Natural killer cell (primary cell): ENCODE measurements at places on chromosomes 4 and X.

DNA sequence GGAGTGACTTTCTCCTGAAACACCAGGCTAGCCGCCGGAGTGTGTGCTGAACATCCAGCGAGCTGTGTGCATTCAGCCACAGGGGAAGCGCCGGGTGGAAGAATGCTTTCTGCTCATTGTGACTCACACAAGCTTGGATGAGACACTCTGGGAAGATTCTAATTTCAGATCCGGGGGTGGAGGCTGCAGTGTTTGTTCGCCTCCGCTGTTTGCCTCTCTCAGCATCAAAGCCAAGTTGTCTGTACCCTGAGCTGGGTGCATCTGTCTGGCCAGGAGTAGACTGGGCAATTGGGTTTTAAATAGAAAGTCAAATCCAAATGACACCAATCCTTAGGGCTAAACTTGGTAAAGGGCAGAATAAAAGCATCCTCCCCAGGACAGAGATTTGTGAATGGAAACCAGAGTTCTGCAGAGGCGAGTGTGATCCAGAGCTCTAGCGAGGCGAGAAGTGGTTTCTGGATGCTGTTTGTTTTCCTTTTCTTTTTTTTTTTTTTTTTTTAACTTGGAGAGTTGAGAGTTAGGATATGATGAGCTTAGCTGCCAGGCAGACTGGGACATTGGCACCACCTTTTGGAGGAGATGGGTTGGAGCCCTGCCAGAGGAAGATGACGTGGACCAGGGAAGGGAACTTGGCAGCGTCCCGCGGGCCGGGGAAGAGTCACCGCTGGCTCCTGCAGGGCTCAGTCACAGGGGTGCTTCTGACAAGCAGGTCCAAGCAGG lies 196.0 kb upstream of the PSAPL1 start:
- no peak for DNase-seq

DNA sequence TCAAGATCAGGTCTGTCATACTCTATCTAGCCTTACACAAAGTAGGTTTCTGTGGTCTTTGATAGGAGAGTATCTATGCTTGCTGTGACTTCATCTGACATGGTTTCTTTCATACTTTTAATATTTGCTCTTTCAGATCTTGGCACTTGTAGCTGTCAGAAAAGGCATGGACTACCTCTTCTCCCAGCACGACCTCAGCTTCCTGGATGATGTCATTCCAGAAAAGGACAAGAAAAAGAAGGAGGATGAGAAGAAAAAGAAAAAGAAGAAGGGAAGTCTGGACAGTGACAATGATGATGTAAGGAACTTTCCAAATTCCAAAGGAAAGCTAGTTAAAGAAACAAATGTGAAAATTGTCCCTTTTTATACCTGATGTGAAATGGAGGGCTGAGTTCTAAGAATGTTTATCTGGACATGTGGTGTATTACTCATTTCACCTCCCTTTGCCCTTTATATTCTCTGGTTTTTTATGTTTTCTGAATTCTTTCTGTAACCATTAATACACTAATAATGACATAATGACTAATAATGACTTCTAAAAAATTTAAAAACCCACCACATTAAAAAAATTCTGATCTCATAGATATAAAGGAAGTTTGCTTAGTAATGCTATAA lies 221.2 kb downstream of the SLC4A4 start:
- DNase-seq: no peak

GRCh38 chrX:121014826-121015225 lies 29.3 kb upstream of the CT47A1 start:
- DNase-seq: no peak

- no peak for DNase-seq
Measured at GRCh38 chr4:149168645-149169044, 647.0 kb downstream of the IQCM start.

DNA sequence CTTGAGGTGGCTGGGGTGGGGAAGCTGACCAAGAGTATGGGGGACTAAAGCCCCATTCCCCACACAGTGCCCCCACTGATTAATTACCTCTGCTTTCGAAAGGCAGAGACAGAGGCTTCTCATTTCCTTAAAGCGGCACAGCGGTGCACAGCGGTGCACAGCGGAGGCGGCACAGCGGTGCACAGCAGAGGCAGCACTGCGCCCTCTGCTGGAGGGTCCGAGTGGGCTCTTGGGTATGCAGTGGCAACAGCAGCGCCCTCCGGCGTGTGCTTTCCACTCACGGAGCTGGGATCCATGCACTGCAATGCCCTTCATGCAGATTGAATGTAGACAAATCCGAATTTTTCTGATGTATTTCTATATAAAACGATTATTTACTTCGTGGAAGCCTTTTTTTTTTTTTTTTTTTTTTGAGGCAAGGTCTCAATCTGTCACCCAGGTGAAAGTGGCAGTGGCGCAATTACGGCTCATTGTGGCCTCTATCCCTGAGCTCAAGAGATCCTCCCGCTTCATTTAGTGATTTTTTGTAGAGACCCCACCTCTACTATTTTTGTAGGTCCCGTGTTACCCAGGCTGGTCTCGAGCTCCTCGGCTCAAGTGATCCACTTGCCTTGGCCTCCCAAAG lies 19.7 kb upstream of the PRPS2 start:
- peak; percentile 36 for DNase-seq

DNA sequence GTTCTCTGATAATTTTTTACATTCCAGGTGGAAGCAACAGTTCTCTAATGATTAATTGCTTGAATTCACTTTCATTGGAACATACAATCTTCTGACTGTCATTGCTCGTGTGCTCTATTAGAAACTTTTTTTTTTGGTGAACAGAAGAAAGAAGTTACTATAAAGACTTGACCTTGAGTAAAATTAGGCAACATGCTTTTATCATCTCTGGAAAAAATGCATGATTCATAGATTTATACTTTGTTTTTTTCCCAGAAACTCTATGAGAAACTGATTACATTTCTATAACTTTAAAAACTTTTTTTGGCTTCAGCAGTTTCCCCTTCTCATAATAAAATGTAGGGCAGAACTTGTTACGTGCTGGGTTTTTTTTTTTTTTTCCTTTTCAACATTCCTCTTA lies 167.6 kb downstream of the ARHGAP10 start:
- no peak for DNase-seq

GRCh38 chr4:151250706-151251105 lies 26.3 kb upstream of the PRSS48 start:
- DNase-seq: no peak

GRCh38 chrX:31480696-31481095 lies 408.9 kb upstream of the FTHL17 start:
- no peak for DNase-seq

DNA sequence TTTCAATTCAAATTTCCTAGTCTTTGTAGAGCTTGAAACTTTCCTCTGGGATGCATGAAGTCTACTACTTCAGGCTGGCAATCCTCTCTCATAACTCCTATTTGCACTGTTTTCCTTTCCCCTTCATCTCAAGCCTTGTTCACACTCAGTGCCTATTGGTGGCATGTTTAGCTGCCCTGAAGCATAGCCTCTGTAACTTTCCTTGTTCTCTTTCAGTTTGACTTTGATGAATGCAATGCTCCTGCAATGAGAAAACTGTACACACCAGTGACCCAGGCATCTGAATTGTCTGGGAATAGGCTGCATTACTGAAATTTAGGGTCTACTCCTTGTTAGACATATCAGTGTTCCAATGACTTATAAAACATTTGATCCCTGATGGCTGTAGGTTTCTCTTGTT lies 81.7 kb downstream of the ANK2 start:
- no peak for DNase-seq

GRCh38 chr4:102683881-102684609 lies 76.7 kb downstream of the MANBA start:
- DNase-seq: no peak

DNA sequence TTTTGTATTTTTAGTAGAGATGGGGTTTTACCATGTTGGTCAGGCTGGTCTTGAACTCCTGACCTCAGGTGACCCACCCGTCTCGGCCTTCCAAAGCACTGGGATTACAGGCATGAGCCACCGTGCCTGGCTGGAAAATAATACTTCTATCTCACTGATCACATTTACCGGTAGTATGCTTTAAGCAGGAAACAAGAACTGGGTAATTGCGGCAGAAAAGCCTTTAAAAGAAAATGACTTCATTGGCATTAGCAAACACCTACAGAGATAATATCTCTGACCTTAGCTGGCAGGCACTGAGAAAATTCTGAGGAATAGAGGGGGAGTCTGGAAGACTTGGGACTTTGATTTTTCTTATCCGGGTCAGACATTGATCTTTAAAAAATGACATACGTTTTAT lies 78.5 kb downstream of the SHROOM3 start:
- DNase-seq: no peak

DNA sequence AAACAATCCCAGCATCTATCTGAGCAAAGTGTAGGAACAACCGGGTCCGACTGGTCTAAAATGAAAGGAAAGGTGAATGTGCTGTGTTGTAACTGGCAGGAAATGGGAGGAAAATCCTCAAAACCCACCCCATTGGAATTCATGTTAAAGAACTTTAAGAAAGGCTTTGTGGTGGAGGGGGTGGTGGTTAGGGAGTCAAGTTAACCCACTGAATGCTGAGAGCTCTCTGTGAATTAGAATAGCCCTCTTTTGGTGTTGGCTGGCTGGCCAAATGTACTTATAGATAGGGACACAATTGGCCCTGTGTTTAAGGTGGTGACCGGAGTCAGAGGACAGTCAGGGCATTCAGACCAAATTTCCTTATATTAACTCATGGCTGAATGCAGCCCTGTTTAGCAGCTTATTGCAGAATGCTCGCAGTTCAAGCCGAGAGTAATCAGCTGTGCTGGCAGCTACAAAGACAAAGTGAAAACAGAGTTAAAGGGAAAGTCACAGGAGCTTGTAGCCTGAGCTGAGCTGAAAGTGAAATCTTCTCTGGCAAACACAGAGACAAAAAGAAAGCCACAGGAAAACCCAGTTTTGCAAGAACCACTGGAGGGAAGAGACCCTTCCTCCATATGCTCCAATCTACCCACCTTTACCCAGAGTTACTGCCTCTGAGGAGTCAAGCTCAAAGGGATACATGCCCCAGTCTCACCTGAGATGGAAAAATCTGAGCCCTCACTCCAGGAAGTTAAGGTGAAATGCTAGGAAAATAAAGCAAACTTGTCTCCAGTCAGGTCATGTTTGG lies 38.5 kb upstream of the UGT2B7 start:
- no peak for DNase-seq

GRCh38 chr4:68572653-68573170 lies 3.4 kb downstream of the UGT2B17 start:
- no peak for DNase-seq

GRCh38 chr4:97016186-97016907 lies 1126.9 kb downstream of the STPG2 start:
- no peak for DNase-seq

DNA sequence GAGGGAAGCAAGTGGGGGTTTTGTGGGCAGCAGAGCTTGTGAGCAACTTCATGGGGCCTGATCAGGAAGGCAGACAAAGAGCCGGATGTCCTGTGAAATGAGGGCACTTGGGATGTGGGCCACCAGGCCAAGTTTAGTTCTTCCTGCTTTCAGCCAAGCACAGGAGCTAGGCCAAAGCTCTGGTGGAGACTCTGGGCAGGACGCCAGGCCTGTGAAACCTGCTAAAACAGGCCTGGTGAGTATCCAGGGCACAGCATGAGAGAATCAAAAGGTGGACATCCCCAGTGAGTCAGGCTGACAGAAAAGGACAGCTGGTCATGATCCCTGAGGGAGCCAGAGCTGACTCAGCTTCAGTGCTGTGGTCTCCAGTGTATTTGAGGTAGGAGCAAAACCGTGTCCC lies 95.7 kb downstream of the NPNT start:
- no peak for DNase-seq

- no peak for DNase-seq
Measured at GRCh38 chrX:54495814-54496516, at the start of gene FGD1. TSS of gene FGD1 (minus strand) at chrX:54496234. CDS start at chrX:54495432, 802 bp downstream.

DNA sequence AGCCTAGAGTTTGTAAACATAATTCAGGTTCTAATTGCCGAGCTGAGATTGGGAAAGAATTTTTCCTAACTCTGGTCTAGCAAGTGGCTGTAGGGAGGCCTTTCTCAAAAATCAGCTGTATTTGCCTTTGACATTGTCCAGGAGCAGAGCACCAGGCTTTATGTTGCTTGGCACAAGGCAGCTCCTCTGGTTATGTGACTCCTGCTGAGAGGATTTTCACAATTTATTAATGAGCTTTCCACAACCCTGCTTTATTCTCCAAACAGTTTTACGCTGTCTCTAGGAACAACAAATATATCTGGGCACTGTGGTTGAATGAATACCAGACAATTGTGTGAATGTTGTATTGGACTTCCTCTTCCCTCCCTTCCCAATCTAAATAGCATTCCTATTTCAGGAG lies 14.9 kb downstream of the LSM6 start:
- no peak for DNase-seq

DNA sequence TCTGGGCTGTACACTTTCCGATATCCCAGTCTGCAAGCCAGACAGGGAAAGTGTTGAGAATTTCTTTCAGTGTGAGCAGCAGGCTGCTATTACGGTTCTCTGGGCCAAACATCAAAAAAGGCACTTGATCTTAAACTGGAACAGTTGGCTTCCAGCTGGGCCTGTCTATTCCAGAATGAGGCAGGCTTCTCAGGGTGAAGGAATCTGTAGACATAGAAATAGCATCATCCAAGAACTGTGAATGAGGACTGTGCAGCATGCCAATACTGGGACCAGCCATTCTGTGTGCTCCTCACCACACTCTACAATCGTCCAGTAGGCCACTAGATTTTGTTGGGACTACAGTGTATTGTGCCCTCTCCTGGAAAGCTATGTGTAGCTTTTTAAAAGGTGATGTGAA lies 31.1 kb downstream of the ART3 start:
- no peak for DNase-seq

DNA sequence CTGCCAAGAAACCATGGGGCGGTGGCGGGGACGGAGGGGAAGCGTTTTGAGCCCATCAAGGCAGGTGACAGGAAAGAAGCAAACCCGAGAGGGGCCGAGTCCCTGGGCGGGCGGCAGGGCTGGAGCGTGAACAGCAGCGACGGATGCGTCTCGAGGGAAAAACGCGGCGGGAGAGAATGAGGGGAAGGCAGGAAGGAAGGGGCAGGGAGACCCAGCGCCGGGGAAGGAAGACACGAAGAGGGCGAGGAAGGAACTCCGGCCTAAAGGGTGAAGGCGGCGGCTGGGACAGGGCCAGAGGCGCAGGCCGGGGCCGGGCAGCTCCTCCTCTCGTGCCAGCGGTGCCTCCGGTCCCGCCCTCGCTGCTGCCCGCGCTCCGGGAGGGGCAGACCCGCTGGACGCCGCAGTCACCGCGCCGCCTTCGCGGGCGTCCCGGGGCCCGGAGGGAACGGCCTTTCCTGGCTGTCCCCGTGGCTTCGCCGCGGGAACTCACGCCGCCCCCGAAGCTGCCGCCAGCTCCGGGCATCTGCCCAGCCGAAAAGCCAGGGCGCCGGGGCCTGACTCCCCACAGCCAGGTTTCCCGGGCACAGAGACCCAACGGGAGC lies 751 bp upstream of the RGS12 start:
- DNase-seq: peak; percentile 43

GRCh38 chrX:85004255-85004654 lies 578 bp downstream of the APOOL start:
- no peak for DNase-seq

DNA sequence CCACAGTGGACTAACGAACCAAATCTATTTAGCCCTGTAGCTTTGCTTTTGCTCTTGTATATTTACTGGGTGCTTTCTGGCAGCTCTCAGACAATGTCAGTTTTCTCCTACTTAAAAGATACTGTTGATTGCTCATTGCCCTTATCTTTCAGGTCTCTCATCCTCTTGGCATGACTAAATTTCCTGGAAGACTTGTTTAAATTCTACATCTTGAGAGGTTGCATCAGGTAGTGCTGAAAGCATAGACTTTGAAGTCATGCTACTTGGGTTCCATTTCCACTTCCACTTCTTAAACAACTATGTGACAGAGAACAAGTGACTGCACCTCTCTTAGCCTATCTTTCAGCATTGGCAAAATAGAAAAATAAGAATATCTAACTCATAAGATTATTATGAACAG lies 8.4 kb downstream of the TDO2 start:
- no peak for DNase-seq

- DNase-seq: no peak
Measured at GRCh38 chr4:67103001-67103747, 442.1 kb downstream of the CENPC start.
